ENCODE measurements at places on chromosomes 7 and 10. TPM values are rescaled to one million over a fixed set of nuclear protein-coding genes. Genes with fewer than 3 reads are reported as not detected.

Gene OPALIN
- total RNA-seq, result not detected

- DNase-seq, result no peak
These were observed 1.4 kb downstream of the CFAP46 start for GRCh38 chr10:132940791-132941465.

- peak; percentile 74 for DNase-seq
These were observed 983.7 kb downstream of the GATA3 start for GRCh38 chr10:9038146-9038714.

Gene FAM25C
- not detected for total RNA-seq

- DNase-seq, result peak; percentile 83
These were observed 648.5 kb upstream of the LRRN3 start for GRCh38 chr7:110442381-110442837.

- DNase-seq, result no peak
These were observed 28.5 kb upstream of the NUB1 start for GRCh38 chr7:151312831-151313809.

Data from testis (tissue), 5 donors.